ENCODE measurements at places on chromosomes 3 and 15.

GRCh38 chr3:162704238-162704637 lies 1207.6 kb downstream of the OTOL1 start:
- no peak for DNase-seq

DNA sequence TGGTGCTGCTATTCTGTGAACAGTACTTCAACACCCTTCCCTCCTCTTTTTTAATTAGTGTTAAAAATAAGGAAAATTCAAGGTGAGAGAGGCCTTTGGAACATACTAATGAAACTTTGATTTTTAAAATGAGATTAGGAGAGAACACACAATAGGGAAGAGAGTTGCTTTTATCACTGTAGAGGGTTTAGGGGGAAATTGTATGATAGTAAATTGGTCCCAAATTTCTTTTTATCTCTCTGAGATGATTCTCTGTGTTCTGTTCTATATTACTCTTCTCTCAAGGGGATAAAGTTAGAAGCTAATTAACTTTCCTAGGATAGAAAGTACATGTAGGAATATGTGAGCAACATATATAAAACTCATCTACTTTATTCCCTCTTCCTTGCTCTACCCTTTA lies 40.8 kb downstream of the ZFAND6 start:
- DNase-seq, result no peak

GRCh38 chr15:88401251-88401995 lies 65.8 kb downstream of the MRPL46 start:
- no peak for DNase-seq

DNA sequence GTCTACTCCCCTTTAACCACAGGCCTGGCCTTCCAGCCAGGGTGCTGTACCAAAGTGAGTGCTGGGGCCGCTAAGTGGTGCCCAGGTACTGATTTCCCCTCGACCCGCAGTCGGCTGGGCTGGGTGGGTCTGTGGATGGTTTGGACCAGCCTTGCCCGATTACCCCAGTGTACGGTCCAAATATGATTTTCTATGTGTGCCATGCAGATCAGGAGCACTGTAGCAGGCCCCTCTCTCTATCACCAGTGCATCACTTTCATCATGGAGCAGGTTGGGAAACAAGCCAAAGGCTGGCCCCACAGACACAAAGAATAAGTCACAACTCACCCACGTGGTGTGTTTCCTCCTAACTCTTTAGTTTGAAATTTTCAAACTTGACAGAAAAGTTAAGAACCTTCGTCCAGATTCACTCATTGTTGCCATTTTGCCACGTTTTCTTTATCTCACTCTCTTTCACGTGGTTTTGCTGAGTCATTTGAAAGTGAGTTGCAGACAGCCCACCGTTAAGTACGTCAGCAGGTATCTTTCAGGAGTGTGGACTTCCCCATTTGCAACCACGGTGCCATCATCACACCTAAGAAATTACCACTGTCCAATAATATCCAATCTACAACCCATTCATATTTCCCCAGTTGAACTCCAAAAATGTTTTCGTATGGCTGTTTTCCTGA lies 37.0 kb downstream of the ZNF710 start:
- no peak for DNase-seq

DNA sequence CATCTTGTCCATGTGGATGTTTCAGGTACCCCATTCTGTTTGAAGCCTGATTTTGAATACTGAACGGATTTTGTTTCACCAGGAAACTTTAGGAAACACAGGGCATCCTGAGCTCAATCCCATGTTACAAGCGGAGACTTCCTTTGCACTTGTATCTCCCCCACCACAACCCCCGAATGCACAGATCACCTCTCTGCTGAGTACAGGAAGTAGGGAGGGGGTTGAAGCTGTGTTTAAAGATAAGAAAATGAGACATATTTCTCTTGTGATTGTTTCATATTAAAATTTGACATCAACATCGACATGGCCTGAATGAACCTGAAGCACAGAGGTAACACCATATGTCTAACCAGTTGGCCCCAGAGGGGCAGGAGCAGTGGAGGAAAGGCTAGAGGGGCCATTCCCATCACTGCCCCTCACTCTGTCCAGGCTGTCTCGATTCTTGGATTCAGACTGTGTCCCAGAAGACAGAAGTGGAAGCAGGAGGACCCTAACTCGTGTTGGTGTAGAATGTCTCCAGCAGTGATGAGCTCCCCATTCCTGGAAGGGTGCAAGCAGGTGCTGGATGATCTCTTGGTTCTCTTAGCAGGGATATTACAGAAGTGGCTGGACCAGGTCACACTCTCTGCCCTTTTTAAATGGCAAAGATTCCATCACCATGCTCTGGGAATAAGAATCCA lies 59.6 kb upstream of the IQSEC1 start:
- DNase-seq, result no peak

GRCh38 chr3:66378256-66378655 lies 122.6 kb downstream of the LRIG1 start:
- no peak for DNase-seq

GRCh38 chr15:78461171-78461888 lies 23.3 kb downstream of the IREB2 start:
- DNase-seq, result no peak

- no peak for DNase-seq
These were observed 30.1 kb downstream of the ICE2 start for GRCh38 chr15:60448668-60449360.

DNA sequence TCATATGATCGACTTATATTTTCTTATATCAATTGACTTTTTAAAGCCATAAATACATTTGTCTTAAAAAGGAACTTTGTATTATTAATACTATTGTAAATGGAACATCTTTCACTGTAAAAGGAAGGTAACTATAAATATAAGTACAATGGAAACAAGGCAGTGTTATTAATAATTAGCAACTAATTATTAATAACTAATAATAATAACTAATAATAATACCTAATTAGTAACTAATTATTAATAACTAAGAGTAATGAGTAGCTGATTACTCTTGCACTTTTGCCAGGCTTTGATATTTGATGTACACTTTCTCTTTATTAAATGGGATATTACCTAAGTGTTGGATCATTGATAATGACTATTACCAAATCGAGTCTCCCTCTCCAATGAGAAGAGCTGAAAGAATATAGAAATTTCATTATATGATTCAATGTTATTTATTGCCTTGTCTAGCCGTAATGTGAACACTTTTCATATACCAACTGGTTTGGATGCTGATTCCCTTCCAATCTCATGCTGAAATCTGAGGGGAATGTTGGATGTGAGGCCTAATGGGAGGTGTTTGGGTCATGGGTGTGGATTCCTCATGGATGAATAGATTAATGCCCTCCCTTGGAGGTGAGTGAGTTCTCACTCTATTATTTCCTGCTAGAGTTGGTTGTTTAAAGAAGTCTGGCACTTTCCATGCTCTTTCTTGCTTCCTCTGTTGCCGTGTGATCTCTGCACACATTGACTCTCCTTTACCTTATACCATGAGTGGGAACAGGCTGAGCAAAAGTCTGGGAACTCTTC lies 202.1 kb upstream of the ZBTB20 start:
- no peak for DNase-seq

DNA sequence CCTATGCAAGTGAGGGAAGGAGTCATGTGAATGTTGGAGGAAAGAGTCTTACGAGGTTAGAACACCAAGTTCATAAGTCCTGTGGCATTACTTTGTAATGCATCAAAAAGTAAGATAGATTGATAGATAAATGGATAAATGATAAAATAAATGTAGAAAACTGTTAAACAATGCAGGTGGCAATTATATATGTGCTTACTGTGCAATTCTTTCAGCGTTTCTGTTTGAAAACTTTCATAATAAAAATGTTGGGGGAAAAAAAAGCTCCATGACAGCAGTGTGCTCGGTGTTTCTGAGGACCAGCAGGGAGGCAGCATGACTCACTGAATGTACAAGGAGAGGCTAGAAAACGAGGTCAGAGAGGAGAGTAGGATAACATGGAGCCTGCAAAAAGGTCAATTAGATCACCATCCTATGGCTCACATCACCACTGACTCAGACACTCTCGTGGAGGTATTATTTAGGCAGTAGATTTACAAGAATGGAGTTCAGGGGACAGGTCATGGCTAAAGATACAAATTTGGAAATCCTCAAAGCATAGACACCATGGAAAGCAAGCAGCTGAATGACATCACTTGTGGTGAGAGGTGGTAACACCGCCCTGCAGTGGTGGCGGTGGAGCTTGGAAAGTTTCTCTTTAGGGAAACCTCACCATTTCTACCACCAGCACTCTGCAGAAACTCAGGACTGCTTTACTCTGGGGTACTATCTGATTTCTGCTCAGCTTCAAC lies 219.8 kb downstream of the CTNNB1 start:
- DNase-seq, result no peak

GRCh38 chr3:184349563-184350470 lies 11.6 kb downstream of the CLCN2 start:
- DNase-seq, result no peak

GRCh38 chr3:87833039-87833377 lies 225.8 kb downstream of the CGGBP1 start:
- DNase-seq, result no peak

- no peak for DNase-seq
These were observed 70.6 kb downstream of the ATP13A4 start for GRCh38 chr3:193483988-193484539.

GRCh38 chr3:128282380-128283196 lies 129.3 kb downstream of the EEFSEC start:
- DNase-seq, result no peak

DNA sequence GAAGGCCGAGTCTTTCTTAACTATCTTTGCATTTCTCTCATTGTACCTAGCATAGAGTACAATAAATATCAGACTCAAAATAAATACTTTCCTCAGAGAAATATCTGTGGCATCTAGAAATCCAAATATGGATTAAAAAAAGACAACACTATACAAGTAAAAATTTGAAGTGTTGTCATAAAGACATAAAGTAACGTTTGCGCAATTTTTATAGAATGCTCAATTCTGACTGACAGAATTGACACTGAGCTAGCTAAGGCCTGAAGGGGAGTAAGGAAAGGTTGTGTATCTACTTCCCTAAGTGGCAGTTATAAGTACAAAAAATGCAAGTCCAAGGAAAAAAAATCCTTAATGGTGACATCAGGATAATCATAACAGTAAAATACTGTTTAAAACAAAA lies 1.1 kb downstream of the SEC11A start:
- DNase-seq, result no peak

DNA sequence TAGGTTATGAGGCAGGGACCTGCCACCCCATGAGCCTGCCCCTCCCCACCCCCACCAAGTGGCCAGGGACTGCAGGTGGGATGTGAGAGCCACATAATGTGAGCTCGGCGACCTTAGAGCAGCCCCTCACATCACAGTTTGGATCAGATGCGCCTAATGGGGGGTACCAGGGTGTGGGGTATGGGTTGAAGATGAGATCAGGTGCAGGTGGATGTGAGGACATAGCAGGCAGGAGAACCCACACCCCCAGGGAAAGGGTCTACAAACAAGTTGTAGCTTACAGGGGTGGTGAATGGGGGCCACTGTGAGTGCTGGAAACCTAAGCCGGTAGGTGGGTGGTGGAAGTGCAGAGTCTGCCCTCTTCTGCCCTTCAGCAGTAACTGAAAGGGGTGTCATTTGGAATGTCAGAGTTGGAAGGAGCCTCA lies 94.0 kb downstream of the CORO2B start:
- no peak for DNase-seq

DNA sequence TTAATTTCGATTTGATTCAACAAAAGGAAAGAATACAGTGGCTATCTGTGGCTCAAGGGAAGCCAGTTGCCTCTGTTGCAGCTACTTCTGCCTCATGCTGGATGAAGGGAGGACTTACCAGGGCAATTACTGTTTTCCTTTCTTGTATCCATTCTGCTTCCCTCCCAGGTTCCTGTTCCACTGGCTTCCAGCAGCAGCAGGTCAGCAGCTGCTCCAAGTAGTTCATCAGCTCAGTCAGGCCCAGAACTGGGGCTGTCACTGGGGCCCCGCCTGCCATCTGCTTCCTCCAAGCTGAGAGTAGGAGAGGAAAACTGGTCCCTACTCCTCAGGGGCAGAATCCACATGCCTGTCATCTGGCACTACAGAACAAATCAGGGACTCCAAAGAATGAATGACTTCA lies 48.6 kb upstream of the ULK4 start:
- DNase-seq, result no peak

DNA sequence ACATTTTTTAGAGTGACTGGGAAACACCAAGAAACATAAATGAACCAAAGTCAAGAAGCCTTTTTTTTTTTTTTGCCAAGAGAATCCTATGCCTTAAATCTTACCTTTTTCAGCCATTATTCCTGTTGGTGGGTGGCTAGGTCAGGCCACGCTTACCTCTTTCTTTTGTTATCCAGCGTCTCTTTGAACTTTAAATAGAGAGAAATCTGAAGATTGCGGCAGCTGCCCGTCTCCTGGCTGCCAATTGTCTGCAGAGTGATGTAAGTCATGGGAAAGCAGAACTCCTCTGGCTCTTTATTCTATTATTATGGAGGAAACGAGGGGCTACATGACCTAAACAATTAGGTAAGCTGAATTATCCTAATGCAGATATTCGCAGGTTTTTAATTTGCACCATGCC lies at the start of gene STRIT1:
Gene STRIT1, minus strand, starts transcription at position 168 of the 400 bp plus-strand sequence.
- no peak for DNase-seq

DNA sequence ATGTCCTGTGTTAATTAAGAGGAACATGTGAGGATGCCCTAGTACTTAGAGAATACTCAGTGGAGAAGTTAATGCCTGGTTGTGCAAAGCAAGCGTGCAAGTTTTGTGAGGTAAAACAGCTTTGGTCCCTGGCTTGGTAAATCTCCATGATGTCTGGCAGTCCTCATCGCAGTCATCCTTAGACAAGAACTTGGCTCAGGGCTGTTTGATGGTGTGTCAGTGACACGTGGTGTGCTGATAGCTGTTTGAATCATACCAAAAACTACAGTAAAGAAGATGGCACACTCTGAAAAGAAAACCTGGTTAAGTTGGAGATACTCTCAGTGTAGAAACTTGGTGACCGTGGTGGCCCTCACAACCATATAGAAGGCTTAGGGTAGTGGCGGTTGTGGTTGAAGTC lies 361.7 kb downstream of the FEZF2 start:
- no peak for DNase-seq

DNA sequence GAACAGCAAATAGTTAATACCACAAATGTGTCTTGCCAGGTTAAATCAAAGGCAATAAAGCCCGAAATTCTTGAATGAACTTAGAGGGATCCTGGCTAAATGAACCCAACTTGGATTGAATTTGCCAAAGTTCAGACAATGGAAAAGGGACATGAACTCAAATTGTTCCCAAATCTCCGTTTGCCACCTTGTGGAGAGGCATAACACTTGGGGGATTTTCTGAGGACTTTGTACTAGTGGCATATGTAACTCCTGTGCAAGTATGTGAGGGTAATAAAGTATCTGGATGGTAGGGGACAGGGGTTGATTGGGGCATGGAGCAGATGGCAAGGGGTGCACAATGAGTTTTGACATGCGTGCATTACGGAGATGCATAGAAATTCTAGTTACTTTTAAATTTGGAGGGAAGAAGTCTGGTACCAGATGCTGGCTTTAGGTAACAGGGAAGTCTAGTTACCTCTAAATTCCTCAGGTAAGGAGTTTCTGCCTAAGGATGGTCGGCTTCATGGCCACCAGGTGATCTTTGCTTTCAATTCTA lies 1.2 kb upstream of the TCAIM start:
- no peak for DNase-seq

DNA sequence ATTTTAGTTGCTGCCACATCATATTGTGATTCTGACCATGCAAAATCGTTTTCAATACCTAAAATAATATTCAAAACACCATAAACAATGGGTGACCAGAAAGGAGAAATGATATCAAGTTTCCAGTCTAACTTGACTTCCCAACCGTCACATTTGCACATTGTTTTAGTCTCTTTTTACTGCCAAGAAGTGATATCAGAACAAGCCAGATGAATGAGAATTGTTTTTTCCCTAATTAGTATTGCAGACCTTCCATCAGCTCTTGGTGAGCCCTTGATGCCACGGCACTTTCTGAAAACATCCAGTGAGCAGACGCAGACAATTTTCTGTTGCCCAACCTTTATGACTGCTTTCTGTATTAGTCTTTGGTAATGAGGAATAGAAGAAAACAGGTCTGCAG lies 62.5 kb downstream of the SPATA16 start:
- no peak for DNase-seq
